AG04450 (cell line): ENCODE measurements at places on chromosomes 3 and 15.

DNA sequence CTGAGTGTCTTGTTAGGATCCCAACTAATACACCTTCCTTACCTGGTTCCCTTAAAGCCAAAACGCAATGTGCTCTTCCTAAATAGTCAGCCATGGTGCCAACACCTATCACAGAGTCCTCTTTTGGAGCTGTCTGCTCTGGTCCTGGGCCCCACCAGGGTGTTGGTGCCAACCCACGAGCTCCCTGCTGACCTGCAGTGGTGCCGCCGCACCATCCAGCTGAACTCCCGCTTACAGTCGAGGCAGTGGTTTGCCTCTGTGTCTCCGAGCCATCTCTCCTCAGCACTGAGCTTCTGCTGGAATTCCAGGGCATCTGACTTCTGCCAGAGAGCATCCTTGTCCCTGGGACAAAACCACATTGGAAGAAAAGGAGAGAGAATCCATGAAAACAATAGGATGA, 15.9 kb downstream of the CXCR6 start:
- no peak for DNase-seq

- DNase-seq, result no peak
Observed at GRCh38 chr3:89025185-89025584, 82.2 kb upstream of the EPHA3 start.

DNA sequence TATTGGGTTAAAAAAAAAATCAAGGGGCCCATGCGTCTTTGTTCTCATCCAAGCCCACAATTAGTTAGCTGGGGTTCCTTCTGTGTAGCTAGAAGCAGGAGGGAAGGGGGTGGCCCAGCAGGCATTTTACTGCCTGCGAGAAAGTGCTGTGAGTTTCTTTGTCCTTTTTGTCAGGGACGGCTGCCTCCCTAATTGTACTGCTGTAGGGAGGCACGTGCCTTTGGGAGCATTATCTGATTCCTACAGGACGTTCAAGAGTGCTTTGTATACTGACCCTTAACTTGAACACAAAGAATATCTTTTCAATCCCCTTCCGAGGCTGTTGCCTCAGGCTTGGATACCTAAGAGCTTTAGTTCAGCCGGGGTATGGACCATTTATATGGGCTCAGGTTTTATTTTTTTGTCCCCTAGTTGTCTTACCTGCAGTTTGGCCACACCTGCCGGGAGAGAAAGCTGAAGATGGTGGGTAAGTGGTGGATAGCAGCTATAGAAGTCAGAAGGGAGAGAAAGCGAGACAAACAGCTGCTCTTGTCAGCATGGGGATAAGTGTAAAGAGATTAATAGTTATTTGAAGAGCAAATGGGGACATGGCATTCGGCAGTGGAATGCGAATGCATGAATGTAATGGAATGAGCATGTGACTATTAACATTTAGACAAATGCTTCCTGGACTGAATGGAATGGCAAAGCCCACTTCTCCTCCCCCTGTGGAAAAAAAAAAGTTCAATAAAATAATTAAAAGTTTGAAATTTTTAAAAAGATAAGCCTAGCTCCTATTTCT, 175.2 kb downstream of the TP63 start:
- DNase-seq, result no peak

DNA sequence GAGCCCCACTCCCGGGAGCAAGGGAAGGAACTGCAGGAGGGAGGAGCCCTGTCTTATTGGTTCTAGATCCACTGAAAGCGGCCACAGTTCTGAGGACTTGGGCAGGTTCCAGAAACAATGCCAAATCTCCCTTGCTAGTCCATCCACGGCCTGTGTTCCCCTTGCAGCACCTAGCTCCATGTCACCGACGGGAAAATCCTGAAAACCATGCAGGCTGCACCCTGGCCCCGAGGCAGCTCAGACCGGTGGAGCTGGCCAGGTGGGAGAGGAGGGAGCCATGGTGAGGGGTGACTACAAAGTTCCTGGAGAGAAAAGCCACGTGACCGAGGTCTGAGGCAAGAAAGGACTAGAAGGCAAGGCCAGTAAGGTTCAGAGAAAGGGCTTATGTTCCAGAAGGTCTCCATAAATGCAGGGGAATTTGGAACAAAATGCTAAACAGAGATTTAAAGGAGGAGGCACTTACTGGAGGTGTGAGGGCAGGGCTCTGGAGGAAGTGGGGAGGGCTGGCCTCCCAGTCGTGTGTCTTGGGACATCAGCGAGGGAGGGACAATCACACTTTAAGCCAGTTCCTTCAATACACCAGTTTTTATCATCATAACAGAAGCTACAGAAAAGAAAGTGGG, 5.4 kb downstream of the MGLL start:
- DNase-seq, result no peak

GRCh38 chr3:79587150-79587549, 180.6 kb downstream of the ROBO1 start:
- no peak for DNase-seq

- DNase-seq, result no peak
Observed at GRCh38 chr3:82424031-82424339, 662.5 kb upstream of the GBE1 start.

GRCh38 chr15:32028921-32029320, 1.4 kb upstream of the CHRNA7 start:
- no peak for DNase-seq

GRCh38 chr3:71202848-71203533, 380.5 kb downstream of the FOXP1 start:
- no peak for DNase-seq

DNA sequence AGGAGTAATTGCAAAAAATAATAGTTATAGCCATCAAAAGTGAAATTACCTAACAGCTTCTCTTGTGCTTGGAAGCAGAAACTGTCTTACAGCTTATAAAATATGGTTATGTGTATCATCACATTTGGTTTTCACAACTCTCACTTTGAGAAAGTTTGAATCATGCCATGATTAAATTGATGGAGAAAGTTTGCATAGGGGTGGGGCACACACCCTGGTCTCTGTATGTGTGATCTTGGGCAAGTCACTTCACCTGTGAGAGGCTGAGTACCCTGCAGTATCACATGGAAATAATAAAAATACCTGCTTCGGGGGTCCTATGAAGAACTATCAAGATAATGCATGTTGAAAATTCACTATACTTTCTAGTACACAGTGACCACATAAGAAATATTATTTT, 471.4 kb downstream of the RAP2B start:
- no peak for DNase-seq

DNA sequence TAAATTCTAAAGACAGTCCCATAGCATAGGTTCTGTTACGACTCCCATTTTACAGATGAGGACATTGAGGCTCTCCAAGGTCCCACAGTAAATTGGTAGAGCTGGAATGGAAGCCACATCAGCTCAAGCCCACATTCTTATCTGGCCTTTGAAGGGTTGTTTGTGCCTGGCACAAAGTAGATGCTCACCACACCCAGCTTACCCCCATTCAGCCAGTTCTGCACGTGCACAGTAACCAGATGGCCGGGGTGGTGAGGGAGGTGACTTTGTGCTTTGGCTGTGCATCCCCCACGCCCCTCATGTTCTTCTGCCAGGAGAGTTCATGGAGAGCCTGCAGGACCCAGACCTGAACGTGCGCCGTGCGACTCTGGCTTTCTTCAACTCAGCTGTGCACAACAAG, 16.2 kb downstream of the RPL32 start:
- no peak for DNase-seq

DNA sequence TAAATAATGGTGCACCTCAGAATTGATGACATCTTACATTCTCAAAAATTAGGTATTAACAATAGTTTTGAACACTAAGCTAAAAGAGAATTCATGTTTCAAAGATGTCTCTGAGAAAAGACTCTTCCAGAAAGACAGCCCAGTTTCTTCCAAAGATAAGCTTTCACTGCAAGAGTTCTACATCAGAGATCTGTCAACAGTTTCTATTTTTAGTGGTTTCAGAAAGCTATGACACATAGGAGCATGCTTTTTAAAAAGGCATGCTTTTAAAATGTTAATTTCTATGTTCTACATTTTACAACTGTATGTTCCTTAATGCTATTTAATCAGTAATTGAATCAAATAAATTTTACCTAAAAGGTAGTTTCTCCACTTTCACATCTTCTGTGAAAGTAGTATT, 88.2 kb downstream of the PLOD2 start:
- DNase-seq, result no peak

GRCh38 chr3:151058740-151059139, 26.7 kb upstream of the MED12L start:
- no peak for DNase-seq

- DNase-seq, result no peak
Observed at GRCh38 chr15:80846031-80846815, 67.1 kb downstream of the CEMIP start.

DNA sequence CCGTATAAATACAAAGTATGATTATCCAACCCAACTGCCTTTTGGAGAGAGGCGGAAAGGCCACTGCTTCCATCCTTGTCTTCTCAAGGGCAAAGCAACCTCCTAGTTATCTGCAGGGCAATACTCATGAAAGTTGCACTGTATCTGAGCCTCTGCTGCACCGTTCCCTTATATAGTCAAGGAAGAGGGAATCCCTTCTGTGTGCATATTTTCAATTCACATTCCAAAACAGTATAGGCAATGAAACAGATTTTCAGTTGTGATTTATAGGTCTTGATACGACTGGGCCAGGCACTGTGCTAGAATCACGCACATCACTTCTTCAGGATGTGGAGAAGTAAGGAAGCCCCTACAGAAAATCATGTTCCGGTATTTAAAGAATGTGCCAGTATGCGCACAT, 455.7 kb downstream of the FOXP1 start:
- DNase-seq, result no peak

DNA sequence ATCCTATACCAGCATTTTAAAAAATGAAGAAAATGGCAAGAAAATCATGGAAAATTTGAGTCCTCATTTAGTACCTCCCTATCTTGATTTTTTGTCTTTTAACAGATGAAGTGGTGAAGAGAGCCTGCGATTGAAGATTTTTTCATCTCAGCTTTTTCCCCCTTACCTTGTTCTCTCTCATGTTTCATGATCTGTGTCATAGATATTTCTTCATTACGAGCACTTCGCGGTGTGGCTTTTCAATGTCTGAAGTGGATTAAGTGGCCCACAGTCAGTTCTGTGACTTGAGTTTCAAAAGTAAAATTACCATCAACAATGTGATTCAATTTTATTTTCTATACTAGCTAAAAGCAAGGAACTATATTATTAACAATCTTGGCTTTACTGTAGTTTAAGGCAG, 147.2 kb downstream of the FNDC3B start:
- no peak for DNase-seq

DNA sequence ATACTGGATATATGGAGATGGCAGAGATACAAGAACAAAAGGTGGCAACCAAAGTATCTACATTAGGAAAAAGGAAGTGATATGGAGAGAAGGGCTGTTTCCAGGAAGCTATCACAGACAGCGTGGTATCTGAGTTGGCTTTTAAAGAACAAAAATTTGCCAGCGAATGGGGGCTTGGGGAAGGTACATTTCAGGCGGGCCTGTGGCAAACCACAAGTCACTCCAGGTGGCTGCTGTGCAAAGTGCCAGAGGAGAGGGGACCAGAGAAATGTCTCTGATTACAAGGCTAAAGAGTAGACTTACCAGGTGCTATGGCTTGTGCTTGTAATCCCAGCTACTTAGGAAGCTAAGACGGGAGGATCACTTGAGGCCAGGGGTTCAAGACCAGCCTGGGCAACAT, 91.1 kb downstream of the MSL2 start:
- no peak for DNase-seq

- no peak for DNase-seq
Observed at GRCh38 chr3:52400275-52400793, 44.6 kb downstream of the SEMA3G start.

DNA sequence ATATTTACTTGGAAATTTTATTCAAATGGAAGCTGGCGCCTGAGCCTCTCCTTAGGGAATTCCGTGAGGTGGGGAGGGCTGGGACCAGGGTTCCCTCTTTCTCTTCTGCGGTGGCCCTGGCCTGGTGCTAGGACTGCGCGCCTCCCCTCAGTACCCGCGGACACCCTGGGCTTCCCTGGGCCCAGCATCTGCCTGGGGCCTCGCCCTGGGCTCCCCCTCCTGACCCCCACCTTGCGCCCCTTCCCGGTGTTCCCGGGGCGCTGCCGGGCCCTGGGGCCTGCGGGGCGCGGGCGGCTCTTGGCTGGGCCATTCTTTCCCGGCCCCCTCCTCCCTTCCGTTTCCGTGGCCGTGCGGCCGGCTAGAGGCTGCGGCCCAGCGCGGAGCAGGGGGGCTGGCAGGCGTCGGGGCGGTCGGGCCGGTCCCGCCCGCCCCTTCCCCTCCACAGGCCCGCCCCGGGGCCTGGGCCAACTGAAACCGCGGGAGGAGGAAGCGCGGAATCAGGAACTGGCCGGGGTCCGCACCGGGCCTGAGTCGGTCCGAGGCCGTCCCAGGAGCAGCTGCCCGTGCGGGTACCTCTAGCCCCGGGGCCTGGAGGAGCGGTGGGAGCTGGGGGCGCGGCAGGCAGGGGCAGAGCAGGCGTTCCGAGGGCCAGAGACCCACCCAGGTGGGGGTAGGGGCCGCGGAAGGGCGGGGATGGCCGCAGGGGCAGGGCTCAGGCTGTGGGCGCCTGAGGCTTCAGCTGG, at the start of gene FES:
Gene FES, plus strand, starts transcription at position 529 of the 743 bp plus-strand sequence. CDS start 542 bp downstream, outside the sequence.
- DNase-seq, result no peak

- no peak for DNase-seq
Observed at GRCh38 chr15:52733696-52734255, 54.6 kb upstream of the ATOSA start.

- no peak for DNase-seq
Observed at GRCh38 chr3:38707730-38708129, 58.2 kb upstream of the SCN5A start.

DNA sequence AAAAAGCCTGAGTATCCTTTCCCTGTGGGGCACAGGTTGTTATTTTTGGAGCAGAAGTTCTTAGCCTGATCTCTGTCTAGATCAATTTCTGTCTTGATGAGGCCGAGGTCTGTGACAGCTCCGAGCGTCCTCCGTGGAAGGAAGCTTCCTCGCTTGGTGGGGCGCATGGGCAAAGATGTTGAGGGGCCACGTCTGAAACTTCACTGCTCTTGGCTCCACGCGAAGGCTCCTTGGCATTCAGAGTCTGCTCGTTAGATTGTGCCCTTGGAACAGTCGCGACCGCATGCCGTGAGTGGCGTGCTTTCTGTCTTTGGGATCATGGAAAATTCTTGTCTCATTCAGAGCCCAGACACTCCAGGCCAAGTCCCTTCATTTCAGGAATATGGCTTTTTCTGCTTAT, 13.7 kb downstream of the GRK7 start:
- no peak for DNase-seq

GRCh38 chr3:44339181-44340057, 853 bp downstream of the TCAIM start:
- no peak for DNase-seq

DNA sequence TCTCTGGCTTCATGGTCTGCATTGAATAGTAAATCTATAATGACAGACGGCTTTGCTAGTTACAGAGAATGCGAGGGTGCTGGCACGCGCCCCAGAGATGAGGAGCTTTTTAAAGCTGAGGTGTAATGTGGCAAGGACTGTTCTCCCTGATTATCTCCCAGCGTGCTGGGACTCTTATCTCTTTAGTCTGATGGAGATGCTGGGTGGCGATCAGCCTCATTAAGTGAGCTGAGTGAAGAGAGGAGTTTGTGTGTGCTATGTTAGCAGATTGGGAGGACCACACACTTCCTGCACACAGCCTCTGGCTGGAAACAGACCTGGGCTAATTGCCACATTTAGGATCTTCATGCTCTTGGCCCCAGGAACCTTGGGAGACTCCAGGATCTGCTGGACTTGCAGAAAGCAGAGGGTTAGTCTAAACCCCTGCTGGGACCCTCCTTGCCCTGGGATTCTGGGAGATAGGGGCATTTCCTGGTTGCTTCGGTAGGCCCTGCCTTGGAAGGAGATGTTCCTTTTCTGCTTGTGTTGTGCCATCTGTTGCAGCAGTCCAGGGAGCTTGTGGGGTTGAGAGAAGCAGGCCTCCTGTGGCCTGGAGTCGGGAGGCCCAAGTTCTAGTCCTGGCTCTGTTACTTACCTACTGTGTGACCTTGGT, 15.0 kb downstream of the PDIA5 start:
- no peak for DNase-seq

- no peak for DNase-seq
Observed at GRCh38 chr15:34665498-34666116, 82.2 kb upstream of the GOLGA8B start.
